Effector memory CD4-positive, alpha-beta T cell (primary cell): ENCODE measurements at places on chromosomes 3 and 15.

DNA sequence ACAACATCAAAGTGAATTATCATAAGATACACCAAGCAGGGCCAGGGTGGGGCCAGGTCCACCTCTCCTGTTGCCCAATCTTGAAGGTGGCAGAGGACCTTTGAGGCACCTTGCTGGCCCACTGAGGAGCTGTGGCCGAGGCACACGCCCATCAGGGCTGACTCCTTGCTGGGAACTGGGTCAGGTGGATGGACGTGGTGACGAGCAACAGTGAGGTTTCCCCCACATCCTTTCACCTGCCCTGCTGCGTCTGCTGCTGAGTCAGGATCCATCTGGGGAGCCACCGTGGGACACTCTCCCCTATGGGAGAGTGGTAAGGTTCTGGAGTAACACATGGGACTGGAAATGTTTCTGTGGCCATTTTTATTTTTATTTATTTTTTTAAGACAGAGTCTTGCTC lies 17.3 kb upstream of the FURIN start:
- peak; percentile 52 for DNase-seq

- no peak for DNase-seq
Measured at GRCh38 chr15:80159811-80160569, 7.2 kb downstream of the FAH start.

GRCh38 chr15:81419332-81419943 lies 45.4 kb upstream of the TMC3 start:
- no peak for DNase-seq

- DNase-seq, result no peak
Measured at GRCh38 chr3:176469694-176470205, 727.5 kb downstream of the TBL1XR1 start.

- no peak for DNase-seq
Measured at GRCh38 chr3:4994144-4994730, 15.0 kb downstream of the BHLHE40 start.

DNA sequence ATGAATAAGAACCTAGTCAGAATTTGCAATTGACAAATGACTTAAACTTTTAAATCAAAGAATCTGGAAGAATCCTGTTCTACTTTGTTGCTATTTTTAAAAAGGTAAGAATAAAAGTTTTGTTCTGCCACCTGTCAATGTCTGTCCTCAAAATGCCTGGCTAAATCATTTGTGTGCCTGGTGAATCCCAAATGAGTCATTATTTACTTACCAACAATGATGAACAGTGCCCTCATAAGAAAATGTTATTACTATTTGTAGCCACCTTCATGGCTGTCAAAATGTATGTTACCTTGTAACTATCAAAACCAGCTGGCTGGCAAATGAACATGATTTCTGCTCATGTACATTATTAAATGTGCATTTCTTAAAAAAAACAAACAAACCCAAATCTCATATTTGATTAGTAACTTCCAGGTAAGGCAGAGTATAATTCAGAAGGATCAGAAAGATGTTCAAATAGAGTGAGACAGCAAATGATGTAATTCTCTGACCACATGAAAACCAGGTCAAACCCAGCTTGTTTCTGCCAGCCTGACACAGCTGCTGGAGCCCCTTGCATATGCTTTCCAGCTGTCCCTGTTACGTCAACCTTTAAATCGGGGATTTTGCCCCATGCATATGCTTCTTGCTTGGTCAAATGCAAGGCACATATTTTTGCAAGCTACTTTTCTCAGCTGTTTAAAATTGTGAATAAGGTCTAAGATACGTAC lies 137.9 kb downstream of the SSR3 start:
- no peak for DNase-seq

DNA sequence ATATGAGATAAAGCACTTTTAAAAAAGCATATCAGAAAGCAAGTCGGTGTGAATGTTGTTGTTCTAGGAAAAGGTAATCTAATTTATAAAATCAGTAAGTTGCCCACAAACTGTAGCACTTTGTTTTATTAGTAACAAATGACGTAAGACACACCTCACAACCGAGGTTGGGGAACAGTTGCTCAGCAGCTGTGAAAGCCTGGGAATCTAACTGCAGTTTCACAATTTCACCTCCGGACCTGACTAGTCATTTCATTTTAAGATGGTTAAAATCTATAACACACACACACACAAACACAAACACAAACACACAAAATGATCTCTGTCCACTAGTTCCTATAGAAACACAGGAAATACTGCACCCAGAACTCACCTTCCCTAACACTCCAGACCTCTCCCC lies 406.7 kb upstream of the NR2F2 start:
- DNase-seq, result no peak

- no peak for DNase-seq
Measured at GRCh38 chr3:13750731-13751130, 129.1 kb downstream of the WNT7A start.

GRCh38 chr15:70264014-70264582 lies 166.4 kb upstream of the TLE3 start:
- DNase-seq, result no peak

DNA sequence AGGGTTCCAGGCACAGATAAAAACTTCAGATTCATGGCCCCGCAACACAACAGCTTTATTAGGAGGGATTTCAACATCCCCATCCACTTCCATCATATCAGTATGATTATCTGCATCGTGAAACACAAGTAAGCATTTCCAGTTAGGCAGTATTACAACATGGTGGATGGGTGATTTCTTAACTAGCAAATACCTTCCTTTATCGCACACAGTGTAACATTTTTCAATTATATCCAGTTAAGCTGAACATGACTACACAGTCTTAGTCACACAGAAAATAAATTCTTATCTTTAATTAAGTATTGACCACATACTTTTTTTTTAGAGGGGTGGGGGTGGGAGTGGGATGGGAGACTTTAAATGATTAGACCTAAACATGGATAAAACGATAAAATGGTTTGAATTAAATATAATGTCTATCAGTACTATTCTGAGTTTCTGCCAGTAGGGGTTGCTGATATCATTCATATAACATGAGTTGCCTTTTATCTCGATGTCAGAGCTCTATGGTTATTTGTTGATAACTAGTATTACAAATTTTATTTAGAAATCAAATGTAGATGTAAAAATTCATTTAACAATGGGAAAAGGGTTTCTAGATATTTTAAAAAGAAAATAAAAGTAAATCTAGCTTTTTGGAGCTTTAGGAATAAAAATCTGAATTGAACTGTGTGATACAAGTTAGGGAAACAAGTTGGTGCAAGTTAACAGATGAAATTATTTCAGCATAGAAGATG lies 146.6 kb downstream of the TBL1XR1 start:
- no peak for DNase-seq

- DNase-seq, result no peak
Measured at GRCh38 chr3:10384541-10385360, 63.8 kb upstream of the SEC13 start.

GRCh38 chr3:14803981-14804834 lies 14.6 kb upstream of the FGD5 start:
- no peak for DNase-seq

DNA sequence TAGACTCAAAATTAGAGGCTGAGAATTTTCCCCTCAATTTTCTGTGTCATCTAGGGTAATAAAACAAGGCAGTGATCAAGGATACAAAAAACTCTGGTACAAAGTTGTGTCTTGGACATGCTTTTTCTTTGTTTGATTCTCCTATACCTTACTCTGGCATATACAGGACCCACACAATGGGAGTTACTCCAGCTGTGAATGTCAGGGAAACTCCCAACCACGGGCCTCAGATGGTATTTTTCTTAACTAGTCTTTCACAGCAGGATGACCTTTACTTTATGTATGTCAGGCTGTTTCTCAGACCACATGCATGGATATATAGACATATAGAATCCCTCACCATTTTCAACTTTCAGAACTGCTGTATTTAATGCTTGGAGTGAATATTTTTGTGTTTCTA lies 41.3 kb downstream of the FEZF2 start:
- no peak for DNase-seq

DNA sequence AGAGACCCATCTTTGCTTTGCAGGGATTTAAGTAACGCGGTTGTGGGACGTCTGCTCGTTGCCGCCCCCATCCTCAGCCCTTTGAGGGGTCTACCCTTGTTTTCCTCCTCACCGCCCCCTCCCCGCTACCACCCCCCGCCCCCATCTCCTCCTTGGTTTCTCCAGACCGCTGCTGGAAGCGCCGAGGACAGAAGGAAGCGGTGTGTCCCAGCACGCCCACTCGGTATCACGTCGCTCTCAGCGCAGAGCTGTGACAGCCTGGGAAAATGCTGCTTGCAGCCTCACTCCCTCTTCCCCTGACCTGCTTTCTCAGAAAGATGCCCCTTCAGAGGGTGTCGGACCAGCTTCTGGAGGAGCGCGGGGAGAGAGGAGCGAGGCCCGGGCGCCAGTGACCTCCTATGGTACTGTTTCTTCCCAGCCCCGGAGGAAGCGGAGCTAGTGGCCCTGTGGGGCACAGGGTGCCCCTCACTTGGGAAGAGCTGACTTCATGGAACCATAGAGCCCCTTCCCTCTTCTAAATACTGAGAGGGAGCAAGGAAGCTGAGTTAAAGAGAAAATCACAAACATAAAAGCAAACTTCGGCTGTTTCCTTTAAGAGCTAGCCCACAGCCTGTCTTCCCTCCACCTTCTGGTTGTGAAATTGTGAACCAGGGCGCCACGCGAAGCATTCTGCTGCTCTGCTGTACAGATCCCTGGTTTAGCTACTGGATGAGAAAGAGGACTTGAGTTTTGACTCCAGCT lies 698 bp downstream of the IL1RAP start:
- peak; percentile 2 for DNase-seq

- no peak for DNase-seq
Measured at GRCh38 chr3:23644676-23645075, 161.1 kb upstream of the UBE2E1 start.

DNA sequence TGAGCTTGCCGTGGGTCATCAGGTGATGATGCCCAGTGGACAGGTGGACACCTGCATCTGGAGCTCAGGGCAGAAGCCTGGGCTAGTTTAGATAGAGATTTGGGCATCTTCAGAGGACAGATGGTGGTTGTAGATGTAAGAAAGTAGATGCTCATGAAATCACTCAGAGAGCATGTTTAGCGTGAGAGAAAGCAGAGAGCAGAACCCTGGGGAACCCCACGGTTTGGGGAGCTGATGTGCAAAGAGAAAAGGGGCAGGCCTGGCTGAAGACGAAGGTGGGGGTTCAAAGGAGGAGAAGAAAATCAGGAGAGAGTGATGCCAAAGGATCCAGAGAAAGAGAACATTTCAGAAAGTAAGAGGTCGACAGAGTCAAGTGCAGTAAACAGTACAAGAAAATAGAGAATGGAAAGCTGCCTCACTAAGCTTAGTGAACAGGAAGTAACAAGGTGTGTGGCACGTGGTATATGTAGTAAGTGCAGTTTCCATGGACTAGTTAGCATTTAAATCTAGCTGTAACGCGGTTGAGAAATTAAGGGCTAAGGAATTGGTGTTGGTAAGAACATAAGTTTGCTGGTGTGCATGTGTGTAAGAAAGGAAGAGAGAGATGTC lies 13.5 kb downstream of the TIGIT start:
- DNase-seq, result no peak

- no peak for DNase-seq
Measured at GRCh38 chr3:146948186-146948585, 343.0 kb upstream of the PLSCR5 start.

- no peak for DNase-seq
Measured at GRCh38 chr15:78204351-78205309, 29.7 kb downstream of the ACSBG1 start.

GRCh38 chr3:10709110-10709781 lies 106.8 kb upstream of the SLC6A11 start:
- DNase-seq, result no peak

DNA sequence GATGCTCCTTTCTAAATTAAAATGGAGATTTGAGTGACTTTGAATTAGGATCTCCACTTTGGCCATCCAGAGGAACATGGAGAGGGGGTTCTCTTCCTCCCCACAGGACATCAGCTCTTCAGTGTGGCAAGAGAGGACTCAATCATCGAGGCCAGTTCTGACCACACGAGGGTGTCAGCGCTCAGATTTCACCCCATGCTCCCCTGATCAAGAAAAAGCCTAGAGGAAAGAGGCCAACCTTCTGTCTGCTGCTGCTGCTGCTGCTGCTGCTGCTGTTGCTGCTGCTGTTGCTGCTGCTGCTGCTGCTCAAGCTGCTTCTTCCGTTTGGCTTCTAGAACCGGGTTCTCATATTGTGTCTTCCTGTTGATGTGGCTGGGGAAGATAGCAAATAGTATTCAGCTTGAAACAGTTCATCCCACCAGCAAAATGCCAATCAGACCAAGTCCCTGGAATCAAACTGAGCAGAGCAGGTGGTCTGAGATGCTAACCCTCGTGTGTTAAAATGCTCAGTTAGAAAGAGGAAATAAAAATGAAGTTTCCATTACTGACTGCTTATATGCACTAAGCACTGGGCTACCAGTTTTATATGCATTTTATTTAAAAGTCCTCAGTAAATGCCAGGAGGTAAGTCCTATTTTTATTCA lies 599.0 kb downstream of the MAGI1 start:
- DNase-seq, result no peak
